Activated T-helper 1 cell treated with Interleukin-2 at 50 U/mL for 16 hours (primary cell): ENCODE measurements at places on chromosomes 12 and 14.

GRCh38 chr14:22847661-22848341, 11.4 kb downstream of the MMP14 start:
- no peak for DNase-seq

GRCh38 chr12:122202017-122202416, 1.5 kb upstream of the B3GNT4 start:
- no peak for DNase-seq

GRCh38 chr12:31558521-31558920, 32.4 kb downstream of the DENND5B start:
- DNase-seq: no peak

- no peak for DNase-seq
Measured at GRCh38 chr12:112347581-112347982, 34.6 kb downstream of the HECTD4 start.

DNA sequence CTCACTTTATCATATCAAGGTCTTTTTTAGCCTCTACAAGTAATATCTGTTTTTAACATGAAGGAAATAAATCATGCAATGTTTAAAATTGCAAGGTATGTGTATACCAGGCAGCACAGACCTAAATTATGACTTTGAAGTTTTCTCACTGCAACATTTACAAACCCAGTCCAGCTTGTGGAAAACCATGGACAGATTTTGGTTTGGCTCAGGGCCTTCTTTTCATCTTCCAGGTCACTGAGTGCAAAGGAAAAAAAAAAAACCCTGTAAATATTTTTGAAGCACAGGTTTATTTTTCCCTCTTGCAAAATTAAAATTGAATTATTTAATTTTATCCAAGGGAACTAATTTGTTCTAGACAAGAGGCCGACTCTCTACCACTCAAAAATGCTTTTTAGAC, 13.8 kb downstream of the MGP start:
- no peak for DNase-seq

DNA sequence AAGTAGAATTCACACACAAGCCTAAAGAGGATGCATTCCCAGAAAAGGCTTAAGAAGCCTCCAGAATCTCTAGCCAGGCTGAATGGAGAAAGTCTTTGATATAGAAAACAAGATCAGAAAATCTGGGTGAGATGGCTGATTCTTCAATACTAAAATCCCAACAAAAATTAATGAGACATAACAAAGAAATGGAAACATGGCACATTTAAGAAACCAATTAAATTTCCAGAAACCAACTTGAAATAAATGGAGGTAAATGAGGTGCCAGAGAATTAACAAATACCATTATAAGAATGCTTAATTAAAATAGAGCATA, 51.9 kb downstream of the CPSF6 start:
- no peak for DNase-seq
